ENCODE measurements at places on chromosomes 7 and 10.

- peak; percentile 11 for DNase-seq
Observed at GRCh38 chr10:115653473-115653872, 560.3 kb downstream of the ATRNL1 start.

DNA sequence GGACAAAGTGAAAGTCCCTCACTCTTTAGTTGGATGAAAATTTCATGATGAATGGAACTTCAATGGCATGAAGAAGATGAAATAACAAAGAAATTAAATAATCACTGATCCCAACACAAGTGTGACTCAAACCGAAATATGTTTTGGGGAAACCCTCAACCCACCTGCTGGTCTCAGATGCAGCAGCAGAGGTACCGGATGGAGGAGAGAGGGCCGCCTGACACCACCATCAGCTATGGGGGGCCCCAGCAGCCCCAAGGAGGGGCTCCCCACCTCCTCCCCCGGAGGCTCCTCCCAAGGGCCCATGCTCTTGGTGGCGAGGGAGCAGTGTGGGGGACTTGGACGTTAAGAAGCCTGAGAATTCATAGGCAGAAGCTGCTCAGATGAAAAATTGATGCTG, 137.2 kb upstream of the ADARB2 start:
- no peak for DNase-seq

GRCh38 chr7:119026391-119026790, 801.9 kb downstream of the ANKRD7 start:
- no peak for DNase-seq

DNA sequence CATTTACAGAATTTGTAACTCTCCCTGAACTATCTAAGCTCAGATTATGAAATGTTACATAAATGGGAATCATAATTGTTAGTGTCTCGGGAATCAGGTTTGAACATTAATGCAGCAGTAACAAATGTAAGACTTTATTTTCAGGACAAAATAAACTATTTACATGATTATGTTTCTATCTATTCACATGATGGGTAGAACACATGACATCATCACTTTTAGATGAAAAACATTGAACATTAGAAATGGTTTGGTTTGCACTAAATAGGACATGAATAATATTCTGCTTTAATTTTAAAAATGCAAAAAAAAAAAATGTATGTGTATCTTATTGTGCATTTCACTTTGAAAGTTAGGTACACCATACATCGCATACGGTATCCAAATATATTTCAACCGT, 745.5 kb upstream of the POT1 start:
- no peak for DNase-seq

- peak; percentile 86 for DNase-seq
Observed at GRCh38 chr10:45000138-45000751, 478 bp upstream of the ZNF22 start.

DNA sequence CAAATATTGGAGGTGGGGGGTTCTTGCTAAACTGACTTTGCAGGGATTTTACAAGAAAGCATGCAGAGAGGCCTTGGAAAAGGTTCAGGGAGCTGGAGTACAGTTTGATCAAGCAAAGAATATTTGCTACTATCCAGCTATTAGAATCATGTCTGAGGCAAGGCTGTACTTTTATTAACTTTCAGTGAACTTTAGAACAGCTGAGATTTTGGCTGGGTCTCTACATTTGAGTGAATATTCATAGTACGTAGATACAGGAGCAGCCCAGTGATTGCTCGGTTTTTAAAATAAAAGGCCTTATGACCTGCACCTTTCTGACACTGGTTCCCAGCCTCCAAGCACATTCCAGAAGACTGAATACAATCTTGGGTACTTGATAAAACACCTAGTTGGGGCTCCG, 496.8 kb upstream of the AKR1E2 start:
- DNase-seq = no peak

- DNase-seq = peak; percentile 47
Observed at GRCh38 chr7:138608275-138608674, 92.9 kb downstream of the SVOPL start.

GRCh38 chr7:19090526-19090925, 26.9 kb downstream of the TWIST1 start:
- DNase-seq = no peak

DNA sequence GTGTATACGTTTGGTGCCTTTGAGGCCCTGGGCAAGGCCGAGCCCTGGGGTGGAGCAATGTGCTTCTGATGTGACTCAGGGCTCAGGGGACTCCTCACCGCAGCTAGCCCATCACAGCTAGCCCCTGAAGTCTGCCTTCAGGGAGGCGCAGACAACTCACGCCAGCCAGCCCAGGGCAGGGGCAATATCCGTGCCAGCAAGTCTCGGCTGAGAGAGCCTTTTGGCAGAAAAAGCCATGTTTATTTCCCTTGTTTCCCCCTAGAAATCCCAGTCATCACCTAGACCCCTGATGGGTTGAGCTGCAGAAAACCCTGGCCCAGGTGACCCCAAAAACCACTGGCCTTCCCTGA, 90.4 kb downstream of the CHST15 start:
- no peak for DNase-seq

GRCh38 chr7:127782075-127782474, 130.1 kb downstream of the SND1 start:
- no peak for DNase-seq

DNA sequence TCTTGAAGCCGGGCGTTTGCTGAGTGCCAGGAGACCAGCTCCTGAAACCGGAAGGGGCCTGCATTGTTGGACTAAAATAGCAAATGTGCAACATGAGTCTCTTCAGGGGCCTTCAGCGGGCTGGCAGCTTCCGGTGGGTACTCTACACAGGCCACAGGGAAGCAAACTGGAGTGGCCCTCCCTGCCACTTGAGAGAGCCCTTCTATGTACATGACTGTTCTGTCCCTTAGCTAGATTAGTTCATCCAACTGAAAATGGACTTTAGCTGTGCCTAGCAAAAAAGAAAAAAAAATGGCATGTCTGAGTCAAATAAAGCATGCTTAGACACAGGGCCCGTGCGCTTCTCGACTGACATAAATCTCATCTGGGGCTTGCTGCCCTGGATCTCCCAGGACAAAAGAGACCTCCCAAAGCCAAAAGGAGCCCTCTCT, 115.3 kb upstream of the TCF7L2 start:
- DNase-seq = no peak

- no peak for DNase-seq
Observed at GRCh38 chr10:95353123-95353522, 62.3 kb upstream of the PDLIM1 start.

GRCh38 chr10:75827587-75828021, 396.2 kb downstream of the LRMDA start:
- no peak for DNase-seq

- DNase-seq = no peak
Observed at GRCh38 chr10:34538281-34538829, 276.7 kb downstream of the PARD3 start.

- no peak for DNase-seq
Observed at GRCh38 chr7:140425718-140426117, 21.9 kb downstream of the RAB19 start.

DNA sequence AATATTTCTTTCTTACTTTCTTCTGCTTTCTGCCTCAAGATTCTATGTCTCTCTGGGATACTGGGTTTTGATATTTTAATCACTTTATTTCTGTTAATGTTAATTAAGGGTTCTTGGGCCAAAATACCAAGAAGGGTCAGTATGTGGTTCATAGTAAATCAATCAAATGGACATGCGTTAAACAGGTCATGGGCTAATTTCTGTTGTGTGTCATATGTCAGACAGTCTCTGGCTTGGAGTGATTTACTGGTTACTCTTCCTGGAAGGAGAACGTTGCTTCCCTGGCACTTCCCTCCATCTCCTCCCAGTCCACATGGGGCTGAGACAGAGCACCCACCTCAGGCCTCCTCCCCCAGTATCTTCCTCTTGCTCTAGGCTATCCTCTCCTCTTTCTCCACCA, 489.1 kb downstream of the SUGCT start:
- DNase-seq = no peak

DNA sequence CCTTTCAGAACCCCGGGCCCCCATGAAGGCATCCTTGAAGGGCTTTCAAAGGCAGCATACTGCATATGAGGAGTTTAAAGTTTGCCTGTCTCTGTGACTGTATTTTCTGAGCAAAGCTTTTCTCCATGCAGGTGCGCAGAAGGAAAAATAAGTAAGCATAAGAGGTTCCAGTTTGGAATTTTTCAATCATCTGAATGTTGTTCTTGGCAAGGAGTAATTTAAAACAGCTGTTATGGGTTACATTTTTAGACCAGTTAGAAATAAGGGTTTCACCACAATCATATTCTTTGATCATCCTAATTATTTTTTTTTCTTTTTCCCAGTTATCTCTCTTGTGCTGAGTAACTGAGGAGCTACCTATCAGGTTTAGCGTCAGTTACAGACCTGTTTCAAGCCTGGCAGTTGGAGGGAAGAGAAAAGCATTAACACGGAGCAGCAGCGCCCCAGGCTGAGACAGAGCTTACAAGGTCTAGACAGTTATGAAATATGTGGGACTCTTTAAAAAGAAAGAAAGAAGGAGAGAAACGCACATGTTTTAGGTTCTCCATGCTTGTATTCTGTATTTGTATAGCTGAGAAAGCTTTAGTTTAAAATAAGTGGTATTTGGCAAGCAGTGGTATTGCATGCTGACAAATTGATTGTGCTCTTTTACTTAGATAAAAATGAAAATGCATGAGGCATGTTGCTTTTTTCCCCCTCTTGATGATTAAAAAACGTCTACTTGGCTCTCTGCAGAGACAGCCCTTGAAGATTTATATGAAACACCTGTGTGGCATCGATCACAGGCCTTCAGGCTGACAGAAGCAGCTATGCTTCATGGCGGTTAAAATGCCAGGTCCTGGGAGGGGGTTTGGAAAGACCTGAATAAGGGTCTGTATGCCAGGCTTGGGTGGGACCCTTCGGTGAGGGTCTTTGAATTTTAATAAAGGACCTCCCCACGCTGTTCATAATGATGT, 157.6 kb downstream of the GRK5 start:
- DNase-seq = peak; percentile 59

GRCh38 chr10:75250934-75251333, 15.2 kb upstream of the COMTD1 start:
- DNase-seq = no peak

DNA sequence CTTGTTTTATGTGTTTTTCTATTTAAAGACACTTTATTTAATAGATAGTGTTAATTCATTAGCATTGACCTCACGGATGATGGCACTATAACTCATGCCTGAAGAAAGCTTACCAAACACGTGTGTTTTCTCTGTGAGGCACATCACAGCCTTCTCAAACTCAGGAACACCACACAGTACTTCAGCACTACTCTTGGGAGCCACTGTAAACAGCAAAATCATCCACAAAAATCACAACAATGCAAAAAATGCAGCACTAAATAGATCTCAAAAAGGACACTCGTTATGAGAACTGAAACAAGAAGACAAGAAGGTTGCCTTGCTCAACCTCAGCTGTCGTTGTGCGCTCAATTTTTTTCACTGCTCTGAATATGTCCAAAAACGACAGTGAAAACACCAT, 12.0 kb upstream of the PARP12 start:
- DNase-seq = peak; percentile 50

- DNase-seq = no peak
Observed at GRCh38 chr10:51080311-51081006, 6.2 kb downstream of the PRKG1 start.

DNA sequence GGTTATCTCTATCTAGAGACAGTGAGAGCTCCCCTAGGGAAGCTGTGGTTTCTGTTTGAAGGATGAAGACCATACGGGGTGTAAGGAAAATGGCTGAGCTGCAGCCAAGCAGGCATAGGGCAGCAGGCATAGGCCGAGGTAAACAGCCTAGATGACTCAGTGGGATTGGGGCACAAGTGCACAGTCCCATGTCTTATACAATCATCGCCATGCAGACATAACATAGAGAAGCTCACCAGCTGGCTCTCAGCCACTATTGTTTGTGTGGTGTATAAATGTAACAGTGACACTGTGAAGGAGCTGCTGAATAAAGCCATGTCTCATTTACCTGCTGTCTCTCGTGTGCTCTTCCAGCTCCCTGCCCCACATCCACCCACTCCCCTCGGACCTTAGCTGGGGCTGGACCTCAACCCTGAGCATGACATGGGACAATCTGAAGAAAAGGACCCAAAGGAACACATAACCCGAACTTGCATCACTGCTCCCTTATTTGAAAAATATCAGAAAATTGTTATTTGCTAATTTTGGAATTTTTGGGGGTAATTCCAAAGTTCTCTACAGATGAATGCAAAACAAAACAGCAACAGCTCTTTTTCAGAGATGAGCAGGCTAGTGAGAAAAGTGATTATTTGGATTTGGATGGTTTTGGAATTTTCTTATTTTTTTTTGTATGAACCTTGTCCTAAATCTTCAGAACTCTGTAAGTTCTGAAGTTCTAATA, 582.7 kb downstream of the REEP3 start:
- DNase-seq = no peak

DNA sequence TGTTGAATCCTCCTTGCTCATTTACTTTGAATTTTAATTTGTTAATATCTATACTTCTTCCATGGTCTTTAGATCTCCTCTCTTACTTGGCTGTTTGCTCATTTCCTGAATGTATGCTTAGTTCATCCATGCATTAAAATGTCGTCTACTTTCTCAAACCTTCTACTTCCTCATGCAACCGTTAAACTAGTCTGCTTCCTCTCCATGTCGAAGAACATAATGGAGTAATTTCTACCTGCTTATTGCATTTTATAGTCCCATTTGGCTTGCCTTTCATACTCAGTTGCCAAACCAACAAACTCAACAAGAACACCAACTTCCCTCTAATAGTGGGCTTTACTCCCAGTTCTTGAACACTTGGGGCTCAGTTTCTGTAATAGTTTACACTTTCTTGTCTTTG, 43.8 kb upstream of the SEMA3D start:
- no peak for DNase-seq

GRCh38 chr7:26853788-26854393, 10.5 kb downstream of the SKAP2 start:
- peak; percentile 38 for DNase-seq

DNA sequence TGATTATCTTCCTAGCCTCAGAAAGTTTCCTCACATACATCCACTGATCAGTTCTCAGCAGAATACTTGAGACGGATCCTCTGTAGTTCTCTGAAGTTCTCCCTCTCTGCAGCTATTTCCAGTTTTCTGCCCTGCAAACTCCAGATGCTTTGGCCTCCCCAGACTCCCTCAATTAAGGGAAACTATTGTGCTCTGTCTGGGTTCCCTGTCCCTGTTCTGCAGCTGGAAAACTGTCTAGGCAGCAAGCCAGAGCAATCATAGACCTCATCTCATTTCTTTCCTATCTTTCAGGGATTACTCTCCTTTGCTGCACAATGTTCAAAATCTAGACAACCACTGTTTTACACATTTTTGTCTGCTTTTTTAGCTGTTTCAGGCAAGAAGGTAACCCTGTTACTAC, 9.2 kb downstream of the MICU1 start:
- DNase-seq = no peak

DNA sequence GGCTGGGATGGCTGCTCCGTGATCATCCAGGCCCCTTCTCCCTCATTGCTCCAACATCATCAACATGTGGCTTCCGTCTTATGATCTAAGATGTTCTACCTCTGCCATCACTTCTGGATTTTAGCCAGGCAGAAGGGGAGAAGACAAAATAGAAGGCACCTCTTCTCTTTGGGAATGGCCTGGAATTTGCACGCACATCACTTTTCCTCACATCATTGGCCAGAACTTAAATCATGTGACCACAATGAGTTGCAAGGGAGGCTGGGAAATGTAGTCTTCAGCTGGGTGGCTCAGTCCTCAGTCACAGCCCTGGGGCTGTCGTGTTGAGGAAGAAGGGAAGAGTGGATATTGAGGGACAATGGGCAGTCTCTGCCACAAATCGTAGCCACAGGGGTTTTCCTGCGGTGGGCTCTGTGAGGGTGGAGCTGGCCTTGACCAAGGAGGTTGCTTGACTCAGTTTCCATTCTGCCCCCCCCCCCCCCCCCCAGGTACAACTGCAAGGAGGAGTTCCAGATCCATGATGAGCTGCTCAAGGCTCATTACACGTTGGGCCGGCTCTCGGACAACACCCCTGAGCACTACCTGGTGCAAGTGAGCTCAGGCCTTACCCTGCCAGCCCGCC, 50.3 kb downstream of the PALD1 start:
- peak; percentile 71 for DNase-seq

All from iris pigment epithelial cell (primary cell).